ENCODE measurements at places on chromosomes 2 and 18. TPM values are rescaled to one million over a fixed set of nuclear protein-coding genes. Genes with fewer than 3 reads are reported as not detected.

The CROCC2 gene
- polyA plus RNA-seq, result not detected

- DNase-seq, result peak; percentile 86
These were observed 1.1 kb upstream of the SEH1L start for GRCh38 chr18:12946549-12947284.

DNA sequence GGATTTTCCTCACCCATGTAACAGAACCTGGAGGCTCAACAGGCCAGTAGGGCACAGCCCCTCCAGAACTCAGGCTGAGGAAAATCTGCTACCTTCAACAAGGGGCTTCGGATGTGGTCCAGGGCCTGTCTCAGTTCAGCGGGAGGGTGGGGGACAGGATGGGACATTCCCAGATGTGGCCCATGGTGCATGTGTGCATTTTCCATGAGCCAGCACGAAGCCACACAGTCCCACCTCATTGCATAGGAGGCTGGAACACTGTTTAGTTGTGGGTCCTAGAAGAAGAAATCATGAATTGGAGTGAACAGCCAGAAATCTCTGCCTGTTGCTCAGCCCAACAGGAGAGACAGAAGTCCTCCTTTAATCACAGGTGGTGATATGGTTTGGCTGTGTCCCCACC, 469.6 kb upstream of the MYT1L start:
- no peak for DNase-seq

The SH3RF3 gene
- polyA plus RNA-seq, result 2.1 TPM

DNA sequence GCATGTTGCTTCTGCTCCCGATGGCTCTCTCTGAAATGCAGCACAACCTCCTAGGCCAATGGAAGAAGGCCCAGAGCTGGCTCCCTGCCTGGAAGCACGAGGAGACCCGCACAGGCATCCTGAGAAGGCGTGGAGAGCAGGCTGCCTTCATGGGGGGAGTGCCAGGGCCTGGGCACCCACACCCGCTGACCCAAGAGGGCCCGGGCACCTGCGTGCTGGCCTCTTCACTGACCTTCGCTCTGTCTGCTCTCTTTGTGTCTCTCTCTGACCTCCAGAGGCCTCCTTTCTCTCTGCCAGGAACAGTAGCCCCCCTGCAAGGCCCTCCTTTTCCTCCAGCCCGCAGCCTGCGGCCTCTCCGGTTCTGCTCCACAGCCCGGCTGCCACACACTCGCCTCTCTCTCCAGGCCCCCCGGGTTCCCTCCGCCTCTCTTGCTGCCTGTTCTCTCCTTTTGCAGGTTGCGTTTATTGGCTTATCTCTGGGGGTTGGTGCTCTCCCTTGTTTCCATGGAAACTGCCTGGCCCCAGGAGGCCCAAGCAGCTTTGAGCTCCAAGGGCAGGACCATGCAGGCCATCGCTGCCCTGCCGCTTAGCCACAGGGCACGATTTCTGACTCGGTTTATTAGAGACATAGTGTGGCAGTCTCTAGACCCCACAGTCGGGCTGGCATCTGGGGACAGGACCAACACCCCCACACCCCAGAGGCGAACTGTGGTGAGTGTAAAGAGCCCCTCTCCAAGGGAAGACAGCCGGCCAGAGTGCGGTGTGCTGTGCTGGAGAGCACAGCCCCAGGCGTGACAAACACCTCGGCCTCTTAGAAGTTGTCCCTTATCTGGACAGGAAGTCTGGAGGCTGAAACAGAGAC, 1.7 kb downstream of the MZT2B start:
- peak; percentile 6 for DNase-seq

The YIPF4 gene
- polyA plus RNA-seq, result 94.4 TPM

GRCh38 chr2:33484042-33484621, 7.7 kb downstream of the RASGRP3 start:
- peak; percentile 7 for DNase-seq

- no peak for DNase-seq
These were observed 650.8 kb downstream of the DCDC2C start for GRCh38 chr2:4354164-4354563.

- no peak for DNase-seq
These were observed 47.7 kb downstream of the MYOM1 start for GRCh38 chr18:3172097-3172496.

The FEV gene
- not detected for polyA plus RNA-seq

DNA sequence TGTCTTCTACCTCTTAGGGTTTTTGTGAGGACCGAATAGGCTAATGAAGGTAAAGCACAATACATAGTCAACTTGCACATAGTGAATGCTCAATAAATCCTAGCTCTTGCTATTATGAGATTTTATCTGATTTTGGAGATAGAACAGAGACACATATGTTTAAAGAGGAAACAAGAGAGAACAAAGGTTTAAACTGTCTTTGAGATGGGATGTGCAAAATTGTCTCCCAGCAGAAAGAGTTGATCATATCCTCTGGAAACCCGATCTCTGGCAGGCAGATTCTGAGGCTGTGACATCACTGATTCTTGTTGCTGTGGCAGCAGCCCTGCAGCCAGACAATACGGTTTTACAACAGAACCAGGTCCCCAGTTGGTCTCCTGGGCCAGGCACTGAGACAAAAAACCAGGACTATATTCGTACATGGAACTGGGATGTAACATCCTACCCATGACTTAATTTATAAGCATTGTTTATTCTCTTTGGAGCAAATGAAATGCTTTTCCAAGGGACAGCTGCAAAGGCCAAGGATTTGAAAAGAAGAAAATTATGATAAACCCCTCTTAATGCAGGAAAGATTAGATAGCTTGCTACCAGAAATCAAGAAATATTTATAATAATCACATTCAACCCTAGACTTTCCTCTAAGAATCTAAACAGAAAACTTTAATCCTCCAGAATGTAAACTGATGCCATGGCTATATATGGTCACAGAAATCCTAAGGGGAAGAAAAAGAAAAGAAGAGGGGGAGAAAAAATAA, 80.2 kb downstream of the SLC8A1 start:
- DNase-seq, result peak; percentile 91

DNA sequence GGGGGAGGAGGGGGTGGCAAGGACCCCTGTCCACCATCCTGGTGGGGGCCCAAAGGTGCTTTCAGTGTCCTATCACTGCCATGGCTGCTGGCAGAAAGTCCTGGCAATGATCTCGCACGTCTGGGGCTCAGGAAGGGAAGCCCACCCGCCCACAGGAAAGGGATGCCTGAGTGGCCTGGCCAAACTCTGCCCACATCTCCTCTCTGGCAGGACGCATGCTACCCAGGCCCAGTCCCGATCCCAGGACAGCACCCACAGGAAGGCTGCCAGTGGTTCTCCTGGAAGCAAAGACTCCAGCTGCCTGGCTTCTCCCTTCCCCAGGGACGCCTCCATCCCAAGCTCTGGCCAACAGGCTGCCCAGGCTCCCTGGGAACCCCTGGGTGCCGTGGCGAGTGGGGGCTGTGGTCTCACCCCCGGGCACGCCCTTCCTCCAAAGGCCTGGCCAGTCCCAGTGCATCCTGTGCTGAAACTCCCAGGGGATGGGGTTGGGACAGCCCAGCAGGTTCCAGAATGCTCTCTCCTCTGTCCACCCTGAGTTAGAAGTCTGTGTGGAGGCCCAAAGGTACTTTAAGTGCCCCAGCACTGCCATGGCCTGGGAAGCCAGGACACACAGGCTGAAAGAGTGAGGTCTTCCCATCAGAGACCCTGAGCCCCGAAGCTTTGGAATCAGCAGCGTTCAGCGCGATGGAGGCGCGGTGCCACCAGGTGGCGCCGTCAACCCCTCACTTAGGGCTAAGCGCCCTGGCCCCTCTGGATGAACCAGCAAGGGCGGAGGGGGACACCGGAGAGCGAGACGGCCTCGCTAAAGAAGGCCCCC, 29.8 kb upstream of the TAF1B start:
- DNase-seq, result peak; percentile 81

GRCh38 chr2:108917526-108917925, 71.5 kb downstream of the EDAR start:
- DNase-seq, result no peak

The L3MBTL4 gene
- polyA plus RNA-seq, result not detected

DNA sequence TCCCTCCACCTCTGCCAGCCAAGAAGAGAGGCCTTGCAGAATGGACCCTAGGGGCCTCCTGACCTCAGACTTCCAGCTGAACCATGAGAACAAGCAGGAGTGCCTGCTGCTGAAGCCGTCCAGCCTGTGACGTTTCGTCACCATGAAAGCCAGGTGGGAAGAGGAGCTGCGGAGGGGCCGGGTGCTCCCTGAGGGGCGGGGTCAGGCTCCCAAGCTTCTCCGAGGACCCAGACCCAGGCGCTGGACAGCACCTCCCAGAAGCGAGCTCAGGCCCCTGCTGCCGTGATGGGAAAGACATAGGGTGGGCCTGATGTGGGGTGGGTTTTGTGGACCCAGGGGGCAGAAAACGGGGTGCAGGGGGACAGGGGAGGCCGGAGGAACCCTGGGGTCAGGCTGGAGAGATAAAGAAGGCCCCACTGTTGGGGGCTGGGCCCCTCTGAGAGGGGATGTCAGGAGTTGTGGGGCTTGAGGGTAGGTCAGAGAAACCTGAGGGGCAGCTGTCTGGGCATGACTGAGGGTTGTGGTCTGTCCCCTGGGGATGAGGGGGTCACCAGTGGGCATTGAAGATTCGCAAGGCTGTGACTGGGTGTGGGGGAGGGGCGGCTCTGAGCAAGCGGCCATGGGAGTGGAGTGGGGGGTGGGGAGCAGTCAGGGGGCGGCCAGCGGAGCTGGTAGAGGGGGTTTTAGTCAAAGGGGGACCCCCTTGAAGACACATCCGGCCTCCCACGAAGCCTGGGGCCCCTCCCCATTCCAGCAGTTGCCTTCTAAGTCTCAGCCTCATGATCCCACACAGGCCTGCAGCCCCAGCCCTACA, 73.4 kb upstream of the ODC1 start:
- DNase-seq, result no peak

DNA sequence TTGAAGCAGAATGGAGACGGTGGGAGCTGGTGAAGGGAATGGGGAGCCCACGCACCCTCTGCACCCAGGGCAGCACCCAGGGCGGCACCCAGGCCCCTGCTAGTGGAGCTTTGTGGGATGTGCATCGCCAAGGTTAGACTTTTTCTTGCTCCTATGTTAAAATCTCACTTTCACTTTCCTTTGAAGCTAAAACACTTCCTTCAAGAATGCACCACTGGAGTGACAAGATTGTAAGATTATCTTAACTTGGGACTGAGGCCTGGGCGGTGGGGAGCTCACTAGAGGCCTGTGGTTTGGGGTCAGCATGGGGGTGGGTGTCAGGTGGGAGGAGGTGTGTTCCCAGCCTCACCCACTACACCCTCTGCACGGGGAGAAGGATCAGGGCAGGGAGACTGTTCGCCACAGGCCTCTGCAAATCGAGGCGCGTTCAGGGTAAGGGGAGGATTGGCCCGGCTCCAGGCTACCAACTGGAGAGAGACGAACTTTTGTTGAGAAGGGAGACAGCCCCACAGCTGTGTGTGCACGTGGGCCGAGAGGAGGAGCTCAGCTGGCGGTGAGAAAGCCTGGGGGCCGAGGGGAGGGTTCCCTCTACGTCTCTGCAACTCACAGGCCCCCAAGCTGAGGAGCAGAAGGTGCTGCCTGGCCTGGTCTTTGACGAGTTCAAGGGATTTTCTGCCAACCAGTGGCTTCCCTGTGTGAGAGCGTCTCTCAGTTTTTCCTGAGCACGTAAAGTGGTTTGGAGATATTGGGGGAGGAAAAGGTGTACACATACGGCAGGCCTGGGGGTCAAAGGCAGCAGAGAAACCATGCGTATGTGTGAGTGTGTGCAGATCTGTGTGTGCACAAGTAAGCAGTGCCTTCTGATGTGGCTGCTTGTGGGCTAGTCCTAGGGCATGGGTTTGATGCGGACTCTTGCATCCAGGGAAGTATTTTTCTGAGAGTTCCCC, 147.7 kb downstream of the KLHL29 start:
- DNase-seq, result no peak

DNA sequence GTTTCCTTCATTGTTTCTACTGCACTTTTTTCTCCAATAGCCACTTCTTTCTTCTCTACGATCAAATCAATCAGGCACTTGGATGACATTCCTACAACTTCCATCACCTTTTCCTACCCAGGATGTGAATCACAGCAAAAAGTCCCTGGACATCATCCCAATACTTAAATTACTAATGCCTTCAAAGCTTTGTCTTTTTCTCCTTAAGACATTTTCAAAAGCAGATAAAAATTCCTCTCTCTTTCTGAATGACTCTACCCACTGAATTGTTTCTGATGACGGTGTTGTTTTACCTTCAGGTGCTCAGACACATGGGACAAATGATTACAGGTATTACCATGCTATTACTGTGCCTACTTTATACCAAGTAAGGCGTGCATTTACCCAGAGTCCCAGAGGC, 500.9 kb downstream of the FBXO15 start:
- DNase-seq, result peak; percentile 64

The TIA1 gene
- 36.8 TPM for polyA plus RNA-seq

The TIGD1 gene
- polyA plus RNA-seq, result 3.2 TPM

Data from GM23248 (cell line).